ENCODE measurements at places on chromosomes 2 and 18.

DNA sequence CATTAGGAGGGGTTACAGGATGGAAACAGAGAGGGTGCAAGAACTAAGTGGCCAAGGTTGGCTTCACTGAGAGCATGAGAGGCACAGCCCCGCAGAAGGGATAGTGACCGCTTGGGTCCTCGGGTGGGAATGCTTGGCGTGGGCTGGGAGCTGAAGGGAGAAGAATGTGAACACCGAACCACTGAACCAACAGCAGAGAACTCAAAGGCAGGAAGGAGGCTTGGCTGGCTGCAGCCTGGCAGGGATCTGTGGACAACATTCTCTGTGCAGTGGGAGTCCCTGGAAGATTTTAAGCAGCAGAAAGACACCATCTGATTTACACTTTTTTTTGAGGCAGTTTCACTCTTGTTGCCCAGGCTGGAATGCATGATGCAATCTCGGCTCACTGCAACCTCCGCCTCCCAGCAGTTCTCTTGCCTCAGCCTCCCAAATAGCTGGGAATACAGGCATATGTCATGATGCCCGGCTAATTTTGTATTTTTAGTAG lies 33.9 kb downstream of the SOWAHC start:
- DNase-seq: no peak

DNA sequence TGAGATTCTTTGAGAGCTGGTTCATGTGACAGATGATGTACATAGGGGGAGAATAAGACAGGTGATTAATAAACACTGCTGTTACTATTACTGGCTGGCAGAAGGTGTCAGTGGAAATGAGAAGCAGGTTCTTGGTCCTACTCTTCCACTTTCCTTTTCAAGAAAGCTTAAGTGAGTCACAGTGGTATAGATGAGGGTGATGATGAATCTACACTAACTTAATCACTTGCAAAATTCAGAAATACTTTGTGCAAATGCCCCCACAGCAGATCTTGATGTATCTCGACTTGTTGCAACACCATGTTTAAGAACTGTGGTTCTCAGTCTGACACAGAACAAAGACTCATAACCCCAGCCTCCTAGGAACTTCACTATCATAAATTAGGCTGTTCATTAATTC lies 35.9 kb upstream of the MGAT5 start:
- no peak for DNase-seq

DNA sequence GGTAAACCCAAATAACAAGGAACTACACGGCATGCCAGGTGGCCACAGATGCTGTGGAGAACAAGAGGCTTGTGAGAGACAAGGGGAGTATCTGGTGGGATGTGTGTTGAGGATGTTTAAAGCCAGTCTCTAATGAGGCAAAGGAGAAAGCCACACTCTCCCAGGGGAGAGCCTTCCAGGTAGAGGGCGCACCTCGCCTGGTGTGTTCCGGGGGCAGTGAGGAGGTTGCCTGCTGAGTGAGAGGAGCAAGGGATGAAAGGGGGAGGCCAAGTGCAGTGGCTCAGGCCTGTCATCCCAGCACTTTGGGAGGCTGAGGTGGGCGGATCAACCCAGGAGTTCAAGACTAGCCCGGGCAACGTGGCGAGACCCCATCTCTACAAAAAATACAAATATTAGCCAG lies 16.2 kb downstream of the SAG start:
- no peak for DNase-seq

GRCh38 chr2:168594778-168595177 lies 138.7 kb downstream of the CERS6 start:
- DNase-seq: no peak

DNA sequence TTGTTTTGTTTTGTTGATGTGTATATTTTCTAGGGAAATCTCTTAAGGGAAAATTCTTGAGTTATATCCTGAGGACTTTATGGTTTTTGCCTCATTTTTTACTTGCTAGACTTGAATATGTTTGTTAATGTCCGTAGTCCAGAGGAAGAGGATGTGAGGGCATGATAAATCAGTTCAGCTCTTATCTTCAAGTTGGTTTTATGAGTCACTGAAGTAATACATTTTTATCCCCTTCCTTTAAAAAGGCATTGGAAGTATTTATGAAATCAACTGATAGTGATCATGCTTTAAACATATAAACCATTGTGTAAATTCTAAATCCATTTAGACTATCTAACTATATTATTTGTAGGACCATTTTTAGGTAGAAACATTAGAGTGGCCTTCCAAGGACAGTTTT lies 43.9 kb upstream of the CYBRD1 start:
- DNase-seq: no peak
